ENCODE measurements at places on chromosomes 12 and 14.

DNA sequence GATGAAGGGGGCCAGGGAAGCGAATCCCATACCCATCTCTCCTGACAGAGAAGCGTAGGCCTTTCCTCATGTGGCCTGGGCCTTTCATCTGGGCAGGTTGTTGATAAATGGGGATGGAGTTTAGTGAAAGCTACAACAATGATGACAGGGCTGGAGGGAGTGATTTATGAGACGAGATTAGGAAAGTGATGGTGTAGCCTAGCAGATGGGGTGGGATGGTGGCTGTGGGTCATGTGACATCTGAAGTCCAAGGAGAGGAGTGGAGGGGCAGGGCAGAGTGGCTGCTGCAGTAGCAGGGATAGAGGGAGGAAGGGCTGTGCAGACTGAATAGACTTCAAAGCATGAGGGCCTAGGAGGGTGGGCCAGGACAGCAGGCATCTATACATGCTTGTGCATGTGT, 85.5 kb downstream of the ADCK1 start:
- DNase-seq, result no peak

- DNase-seq, result no peak
Measured at GRCh38 chr14:60233251-60233650, 15.8 kb upstream of the PPM1A start.

DNA sequence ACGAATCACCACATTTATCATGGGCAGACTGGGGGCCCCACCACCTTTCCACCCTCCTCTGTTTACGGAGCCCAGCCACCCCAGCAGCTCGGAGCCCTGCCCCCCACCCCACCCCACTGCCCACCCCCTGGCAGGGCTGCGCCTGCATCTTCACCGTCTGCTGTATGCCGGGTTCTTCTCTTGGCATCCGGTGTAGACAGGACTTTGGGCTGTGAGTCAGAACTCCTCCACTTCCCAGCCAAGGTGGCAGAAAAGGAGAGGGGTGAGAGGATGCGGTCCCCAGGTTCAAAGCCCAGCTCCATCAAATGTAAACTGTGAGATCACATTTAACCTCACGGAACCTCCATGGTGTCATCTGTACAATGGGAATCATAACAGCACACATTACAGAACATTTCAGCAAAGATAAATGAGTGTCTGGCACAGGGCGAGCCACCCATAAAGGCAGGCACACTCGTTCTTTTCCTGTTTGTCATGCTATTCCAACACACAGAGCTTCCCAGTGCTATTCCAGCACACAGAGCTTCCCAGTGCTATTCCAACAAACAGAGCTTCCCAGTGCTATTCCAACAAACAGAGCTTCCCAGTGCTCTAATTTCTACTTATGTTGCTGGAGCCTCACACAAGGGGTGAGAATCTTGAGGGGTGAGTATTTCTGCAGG, 292.7 kb upstream of the RTL1 start:
- no peak for DNase-seq

- DNase-seq, result peak; percentile 39
Measured at GRCh38 chr14:57692671-57693070, 173.2 kb downstream of the SLC35F4 start.

- DNase-seq, result no peak
Measured at GRCh38 chr12:94203796-94204195, 55.4 kb downstream of the PLXNC1 start.

- no peak for DNase-seq
Measured at GRCh38 chr14:81178063-81178462, 42.7 kb downstream of the GTF2A1 start.

- DNase-seq, result no peak
Measured at GRCh38 chr12:48947727-48948126, 9.6 kb downstream of the ARF3 start.

- peak; percentile 54 for DNase-seq
Measured at GRCh38 chr12:76101739-76102385, 17.4 kb upstream of the NAP1L1 start.

DNA sequence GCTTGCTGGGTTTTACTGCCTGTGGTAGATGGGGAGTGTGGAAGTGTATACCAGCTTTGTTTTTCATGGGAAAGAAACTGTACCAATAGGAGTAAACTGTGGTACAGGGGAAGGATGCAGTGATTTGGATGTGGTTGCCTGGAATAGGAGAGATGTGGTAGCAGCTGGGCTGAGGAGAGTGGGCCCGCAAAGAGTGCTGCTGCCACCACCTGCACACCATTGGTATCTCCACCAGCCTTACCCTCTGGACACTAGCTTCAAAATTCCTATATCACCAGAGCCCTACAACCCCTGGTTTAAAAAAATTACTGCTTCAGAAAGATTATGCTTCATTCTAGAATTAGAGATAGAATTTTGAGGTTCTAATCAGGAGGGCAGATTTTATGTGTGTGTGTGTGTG, 53.6 kb downstream of the AKAP6 start:
- DNase-seq, result peak; percentile 36

DNA sequence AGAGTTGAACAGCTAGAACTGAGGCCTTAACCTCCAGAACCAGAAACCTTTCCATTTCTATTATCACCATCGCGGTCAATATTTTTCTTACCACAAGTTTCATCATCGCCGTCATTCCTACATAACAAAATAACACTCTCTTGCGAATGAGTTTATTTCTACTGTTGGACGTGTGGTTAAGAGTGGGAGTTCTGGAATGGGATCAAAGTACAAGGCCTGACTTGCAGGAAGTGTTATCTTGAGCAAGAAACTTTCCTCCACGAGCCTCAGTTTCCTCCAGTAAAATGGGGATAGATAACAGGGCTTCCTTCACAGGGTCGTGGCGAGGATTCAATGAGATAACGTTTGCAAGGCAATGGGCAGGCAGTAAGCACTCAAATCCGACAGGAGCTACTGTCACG, 652 bp downstream of the SART3 start:
- no peak for DNase-seq

DNA sequence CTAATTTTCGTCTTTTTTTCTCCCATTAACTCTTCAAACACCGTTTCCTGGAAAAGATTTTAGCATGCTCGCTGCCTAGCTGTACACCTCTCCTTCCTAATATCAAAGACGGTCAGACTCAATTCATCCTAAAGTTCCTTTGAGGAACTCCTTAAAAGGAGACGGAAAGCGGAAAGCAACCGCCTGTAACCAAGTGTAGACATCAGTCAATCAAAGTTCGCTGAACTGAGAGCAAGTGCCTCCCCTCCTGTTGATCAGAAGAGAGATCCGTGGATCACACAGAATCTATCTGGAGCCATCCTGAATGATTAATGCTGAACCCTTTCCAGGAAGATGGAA, 412 bp upstream of the TEP1 start:
- peak; percentile 40 for DNase-seq

- peak; percentile 72 for DNase-seq
Measured at GRCh38 chr14:50003213-50004021, 110.5 kb downstream of the ARF6 start.

GRCh38 chr12:110270125-110270962, 10.7 kb upstream of the ATP2A2 start:
- no peak for DNase-seq

DNA sequence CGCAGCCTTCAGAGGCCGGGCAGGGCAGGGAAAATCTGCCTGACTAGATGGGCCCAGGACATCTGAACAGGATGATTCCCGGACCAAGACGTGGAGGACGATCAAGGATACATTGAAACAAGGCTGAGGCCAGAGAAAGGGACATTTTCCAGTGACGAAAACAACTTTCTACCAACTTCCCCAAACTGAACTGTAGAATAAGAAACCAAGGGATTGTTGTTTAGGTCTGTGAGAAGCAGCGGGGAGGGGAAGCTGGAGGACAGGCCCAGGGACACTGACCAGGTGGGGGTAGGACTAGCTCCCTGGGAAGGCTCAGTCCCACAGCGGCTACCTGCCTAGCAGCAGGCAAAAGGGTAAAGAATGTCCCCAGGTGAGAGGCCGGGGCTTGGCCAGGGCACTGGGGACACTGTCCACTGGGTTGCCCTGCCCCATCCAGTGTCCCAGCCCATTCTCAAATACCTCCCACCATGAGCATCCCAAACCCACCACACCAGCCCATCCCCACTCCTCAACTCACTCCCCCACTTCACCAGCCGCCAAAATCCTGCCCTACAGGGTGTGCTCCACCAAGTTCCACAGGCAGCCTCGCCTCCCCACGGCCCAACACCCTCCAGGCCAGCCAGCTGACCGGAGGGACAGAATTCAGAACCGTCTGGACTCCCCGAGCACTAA, 995 bp downstream of the TNFRSF1A start:
- DNase-seq, result no peak

- no peak for DNase-seq
Measured at GRCh38 chr12:119292893-119293630, 41.5 kb upstream of the CCDC60 start.

- DNase-seq, result no peak
Measured at GRCh38 chr14:90559811-90560492, 163.1 kb downstream of the CALM1 start.

DNA sequence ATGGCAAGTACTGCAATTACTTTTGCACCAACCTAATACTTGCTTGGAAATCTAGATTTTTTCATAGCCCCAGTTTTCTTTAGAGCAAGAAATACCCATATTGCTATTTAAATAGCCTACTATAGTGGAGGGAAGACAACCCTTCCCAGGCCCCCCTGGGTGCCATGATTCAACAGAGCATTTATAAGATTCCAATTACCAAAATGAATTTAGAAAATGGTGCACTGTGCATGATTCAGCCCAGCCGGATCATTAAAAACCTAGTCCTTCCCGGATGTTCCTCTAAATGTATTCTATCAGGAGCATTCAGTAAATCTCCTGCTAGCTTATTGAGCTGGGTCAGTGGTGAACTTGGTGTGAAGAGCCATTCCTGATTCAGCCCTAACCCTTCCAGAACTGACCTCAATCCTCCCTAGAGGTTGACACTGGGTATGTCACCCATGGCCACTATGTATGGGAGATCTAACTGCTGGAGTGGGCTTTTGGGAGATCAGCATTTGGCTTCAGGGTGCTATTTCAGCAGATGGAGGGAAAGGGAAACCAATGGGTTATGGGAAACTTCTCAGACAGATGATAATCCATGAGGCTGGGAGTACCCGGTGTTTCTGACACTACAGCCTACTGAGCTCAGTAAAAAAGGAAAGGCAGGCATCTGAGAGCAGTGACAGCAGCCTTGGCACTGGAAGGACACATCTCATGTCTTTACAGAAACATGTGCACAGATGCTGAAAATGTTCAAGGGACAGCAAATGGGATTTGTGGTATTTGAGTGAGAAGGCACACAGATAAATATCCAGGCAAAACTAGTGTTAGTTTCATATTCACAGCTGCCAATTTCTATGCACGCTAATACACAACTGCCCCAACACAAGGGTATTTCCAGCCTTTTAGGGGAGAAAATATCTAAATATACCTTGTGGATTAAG, 258.9 kb downstream of the DPF3 start:
- peak; percentile 14 for DNase-seq

DNA sequence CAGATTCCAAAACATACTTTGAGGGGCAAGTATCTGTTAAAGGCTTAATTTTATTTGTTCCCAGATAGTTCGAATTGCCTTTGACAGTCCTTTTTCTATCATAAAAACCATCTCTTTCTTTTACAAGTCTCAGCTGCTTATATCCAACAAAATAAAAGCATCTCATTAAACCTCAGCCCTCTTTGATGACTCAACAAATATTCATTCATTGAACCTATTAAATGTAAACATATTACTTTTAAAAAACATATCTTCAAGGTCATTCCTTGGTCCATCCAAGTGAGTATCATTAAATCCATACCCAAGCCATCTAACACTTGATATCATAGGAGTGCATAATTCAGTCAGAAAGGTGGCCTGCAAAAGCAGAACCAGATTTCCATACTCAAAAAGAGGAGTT, 154.6 kb upstream of the BCL2L14 start:
- DNase-seq, result no peak

- no peak for DNase-seq
Measured at GRCh38 chr14:91376547-91377477, 40.8 kb downstream of the CCDC88C start.

DNA sequence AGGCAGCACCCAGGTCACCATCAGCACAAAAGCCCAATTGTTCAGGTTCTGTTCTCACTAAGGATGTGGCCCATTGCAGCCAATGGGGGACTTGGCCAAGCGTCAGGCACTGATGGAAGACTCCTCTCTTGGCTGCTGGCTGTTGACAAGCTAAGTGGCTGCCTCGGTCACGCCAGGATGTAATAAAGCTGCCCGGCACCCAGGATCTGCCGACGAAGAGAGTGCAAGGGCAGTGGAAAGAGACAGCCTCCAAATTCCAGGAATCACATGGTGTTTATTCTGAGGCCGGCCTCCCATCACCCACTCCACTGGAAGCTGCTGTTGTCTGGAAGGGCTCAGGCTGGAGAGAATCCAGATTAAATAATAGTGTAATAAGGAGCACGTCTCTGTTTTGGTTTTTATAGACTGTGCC, 451.8 kb upstream of the TBX3 start:
- DNase-seq, result no peak

DNA sequence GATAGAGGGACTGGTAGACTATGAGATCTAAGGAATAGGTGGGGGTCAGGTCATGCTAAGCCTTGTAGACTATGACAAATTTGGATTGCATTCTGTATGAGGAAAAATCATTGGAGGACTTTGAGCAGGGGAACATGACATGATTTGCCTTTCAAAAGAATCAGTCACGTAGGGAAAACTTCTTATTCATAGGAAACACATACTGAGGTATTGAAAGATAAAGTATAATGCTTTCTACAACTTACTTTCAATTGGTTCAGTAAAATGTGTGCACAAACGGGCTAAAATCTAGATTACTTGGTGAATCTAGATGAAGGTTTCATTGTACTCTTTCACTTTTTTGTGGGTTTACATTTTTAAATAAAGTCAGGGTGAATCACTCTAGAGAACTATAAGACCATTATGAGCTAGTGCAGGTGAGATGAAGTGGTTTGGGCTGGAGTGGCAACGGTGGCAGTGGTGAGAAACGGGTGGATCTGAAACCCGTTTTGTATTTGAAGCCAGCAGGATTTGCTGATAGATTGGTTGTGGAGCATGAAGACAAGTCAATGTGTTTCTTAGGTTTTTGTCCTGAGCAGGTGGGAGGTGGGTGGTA, 6.7 kb downstream of the BBS10 start:
- no peak for DNase-seq

GRCh38 chr12:118409834-118410233, 33.5 kb downstream of the SUDS3 start:
- no peak for DNase-seq

GRCh38 chr14:103526247-103526913, 2.6 kb upstream of the TRMT61A start:
- DNase-seq, result no peak

- no peak for DNase-seq
Measured at GRCh38 chr12:110107369-110108281, 16.5 kb upstream of the IFT81 start.

GRCh38 chr12:112179916-112180315, 54.6 kb downstream of the TRAFD1 start:
- no peak for DNase-seq
